Endothelial cell (in vitro differentiated cells): ENCODE measurements at places on chromosomes 12 and 14.

- DNase-seq = peak; percentile 30
These were observed 1.5 kb downstream of the RILPL1 start for GRCh38 chr12:123532019-123532418.

DNA sequence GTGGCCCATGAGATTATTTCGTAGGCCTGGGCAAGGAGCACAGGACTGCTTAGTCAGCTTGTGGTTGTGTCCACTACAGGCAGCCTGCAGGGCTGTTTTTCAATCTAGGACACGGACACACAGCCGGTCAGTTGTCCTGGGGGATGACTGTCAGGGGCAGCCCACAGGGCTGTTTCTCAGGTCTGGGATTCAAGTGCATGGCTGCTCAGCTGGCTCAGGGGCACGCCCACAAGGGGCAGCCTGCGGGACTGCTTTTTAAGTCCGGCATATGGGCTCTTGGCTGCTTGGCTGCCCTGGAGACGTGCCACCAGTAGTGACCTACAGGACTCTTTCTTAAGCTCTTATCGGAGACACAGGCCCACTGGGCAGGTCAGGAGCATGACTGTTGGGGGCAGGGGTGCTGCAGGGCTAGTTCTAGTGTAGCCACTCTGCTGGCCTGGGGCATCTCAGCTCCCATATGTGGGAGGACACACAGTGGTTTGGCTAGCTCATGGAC lies 26.6 kb upstream of the GTF2A1 start:
- DNase-seq = no peak

DNA sequence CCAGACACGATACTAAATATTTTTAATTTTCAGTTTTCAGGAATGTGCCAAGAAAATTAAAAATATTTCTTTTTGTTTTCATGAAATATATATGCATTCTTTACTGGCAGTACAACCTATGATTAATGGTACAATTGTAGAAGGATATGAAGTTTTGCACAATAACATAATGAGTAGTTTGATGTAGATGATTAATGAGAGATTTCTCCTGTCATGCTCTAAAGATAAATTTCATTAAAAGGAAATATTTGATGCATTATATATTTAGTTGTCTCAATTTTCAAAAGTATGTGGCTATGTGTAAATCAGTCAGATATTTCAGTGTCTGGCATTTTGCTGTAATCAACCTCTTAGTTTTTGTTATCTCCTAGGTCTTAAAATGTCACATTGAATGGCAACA lies 940.2 kb upstream of the MDGA2 start:
- no peak for DNase-seq

GRCh38 chr14:53714495-53715192 lies 242.0 kb downstream of the BMP4 start:
- no peak for DNase-seq

- no peak for DNase-seq
These were observed 64.5 kb upstream of the SSTR1 start for GRCh38 chr14:38143170-38143569.

DNA sequence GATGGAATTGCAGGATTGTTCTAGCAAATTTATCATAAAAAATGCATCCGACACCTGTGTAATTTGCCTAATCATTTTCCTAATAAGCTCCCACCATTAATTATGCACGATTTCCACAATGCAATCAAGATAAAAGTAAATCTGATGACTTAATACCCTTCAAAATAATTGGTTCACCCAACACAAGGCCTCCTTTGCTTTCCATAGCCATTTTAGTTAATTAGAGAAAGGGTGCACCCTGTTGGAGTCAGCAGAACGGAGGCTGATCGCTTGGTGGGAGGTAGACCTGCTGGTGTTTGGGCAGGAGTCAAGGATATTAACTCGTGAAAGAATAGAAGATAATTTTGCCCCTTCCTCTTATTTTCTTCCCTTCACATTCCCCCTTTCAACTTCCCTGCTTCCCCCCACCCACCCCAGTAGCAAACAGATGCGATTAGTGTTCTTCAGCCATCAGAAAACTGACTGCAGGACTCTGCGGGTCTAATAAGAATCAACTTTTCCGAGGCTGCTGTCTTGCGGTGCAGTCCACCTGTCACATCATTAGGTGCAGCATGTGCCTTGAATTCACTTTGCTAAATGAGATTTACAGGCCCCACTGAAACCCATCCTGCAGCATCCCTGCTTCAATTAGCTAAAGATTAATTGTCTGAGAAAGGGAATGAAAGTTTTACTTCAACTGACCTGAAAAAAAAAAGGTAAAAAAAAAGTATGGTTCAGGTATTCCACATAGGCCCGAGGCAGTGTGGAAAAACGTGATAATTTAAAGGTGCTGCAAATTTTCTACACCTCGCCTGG lies 553.7 kb upstream of the LMO3 start:
- DNase-seq = no peak
